ENCODE measurements at places on chromosomes 12 and 14.

- no peak for DNase-seq
Observed at GRCh38 chr12:95283371-95283770, 65.8 kb downstream of the VEZT start.

GRCh38 chr14:22489957-22490950 lies 98.8 kb downstream of the DAD1 start:
- no peak for DNase-seq

DNA sequence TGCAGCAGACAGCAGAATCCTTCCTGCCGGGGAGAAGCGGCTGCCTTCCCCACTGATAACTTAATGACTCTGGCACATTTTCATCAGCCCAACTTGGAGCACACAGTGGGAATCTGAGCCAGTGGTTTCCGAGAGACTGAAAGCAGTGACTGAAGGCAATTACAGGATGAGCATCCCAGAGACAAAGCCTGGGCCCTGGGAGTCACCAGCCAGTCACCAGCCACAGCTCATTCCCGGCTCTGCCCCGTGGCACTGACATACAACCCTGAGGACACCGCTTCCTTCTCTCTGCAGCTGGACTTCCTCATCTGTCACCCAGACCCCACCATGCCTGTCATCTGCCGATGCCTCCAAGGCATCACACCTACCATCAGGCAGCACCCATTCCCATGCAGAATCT lies 192.3 kb downstream of the DPF3 start:
- no peak for DNase-seq

DNA sequence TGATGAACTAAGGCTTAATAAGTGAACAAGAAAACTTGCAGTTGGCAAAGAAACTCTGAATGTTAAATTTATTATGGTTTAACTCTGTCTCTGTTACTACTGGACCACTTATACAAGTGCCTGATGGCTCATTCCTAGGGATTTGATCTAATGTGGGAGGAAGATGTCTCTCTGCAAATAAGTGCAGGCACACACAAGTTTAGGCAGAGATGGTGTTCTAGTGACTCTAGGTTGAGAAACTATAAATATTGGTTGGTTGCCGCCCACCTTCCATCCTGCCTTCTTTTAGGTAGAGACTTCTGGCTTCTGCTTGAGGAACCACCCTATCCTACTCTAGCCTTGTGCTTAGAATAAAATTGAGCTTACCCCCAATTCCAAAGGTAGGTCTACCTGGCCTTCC lies 256.2 kb downstream of the PAWR start:
- DNase-seq: no peak

DNA sequence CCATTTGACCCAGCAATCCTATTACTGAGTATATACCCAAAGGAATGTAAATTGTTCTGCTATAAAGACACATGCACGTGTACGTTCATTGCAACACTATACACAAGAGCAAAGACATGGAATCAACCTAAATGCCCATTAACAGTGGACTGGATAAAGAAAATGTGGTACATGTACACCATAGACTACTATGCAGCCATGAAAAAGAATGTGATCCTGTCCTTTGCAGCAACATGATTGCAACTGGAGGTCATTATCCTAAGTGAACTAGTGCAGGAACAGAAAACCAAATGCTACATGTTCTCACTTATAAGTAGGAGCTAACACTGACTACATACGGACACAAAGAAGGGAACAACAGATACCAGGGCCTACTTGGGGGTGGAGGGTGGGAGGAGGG lies 45.7 kb upstream of the VRK1 start:
- DNase-seq: no peak

DNA sequence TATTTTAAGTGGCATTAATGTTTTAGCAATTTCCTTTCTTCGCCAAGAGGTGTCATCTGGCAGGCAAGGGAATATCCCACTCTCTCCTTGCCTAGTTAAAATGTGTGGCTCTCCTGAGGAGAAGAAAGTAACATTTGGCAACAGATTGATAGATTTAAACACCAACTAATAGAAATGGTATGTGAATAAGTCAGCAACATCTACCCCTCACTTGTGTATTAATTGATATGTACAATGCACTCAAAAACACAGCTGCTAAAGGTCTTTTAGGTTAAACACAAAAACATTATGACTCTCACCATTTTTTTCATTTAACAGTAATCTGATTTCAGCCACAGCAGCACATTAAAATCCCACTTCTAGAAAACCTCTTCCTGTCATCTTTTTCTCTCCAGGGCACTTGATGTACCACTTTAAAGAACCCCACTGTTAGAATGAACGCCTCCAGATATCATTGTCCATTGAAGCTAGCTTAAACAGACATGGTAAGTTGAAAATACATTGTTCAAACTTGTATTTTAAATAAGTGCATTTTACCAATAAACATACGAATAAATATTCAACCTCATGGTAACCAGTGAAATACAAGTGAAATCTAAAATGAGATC lies 151.7 kb downstream of the RPAP3 start:
- no peak for DNase-seq

GRCh38 chr12:124493809-124494750 lies 73.3 kb downstream of the NCOR2 start:
- no peak for DNase-seq

DNA sequence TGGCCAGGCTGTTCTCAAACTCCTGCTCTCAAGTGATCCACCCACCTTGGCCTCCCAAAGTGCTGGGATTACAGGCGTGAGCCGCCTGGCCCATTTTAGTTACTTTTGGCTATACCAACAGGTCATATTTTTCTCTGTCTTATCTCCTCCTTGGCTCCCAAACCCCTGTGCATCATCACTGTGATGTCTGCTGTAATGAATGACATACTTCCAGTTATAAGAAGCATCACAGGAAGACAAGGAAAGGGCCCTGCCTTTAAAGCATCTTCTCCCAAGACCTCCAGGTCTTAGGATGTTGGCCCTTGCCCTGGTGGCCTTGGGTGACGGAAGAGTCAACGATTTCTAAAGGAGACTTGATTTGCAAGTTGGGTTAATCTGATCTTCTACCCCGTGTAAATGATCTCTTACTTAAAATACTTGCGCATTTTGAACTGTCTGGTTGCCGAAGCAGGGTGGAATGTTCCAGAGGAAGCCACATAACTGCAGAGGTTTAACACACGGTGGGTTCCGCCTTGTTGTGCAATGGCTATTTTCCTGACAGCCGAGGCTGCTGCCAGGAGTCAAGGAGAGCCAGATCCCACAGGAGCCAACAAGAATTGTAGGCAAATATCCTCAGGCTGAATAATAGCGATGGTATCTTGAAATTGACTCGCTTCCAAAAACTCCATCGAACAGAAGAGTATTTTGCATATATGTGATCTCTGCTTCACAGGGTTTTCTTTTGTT lies 55.7 kb upstream of the PLXNC1 start:
- DNase-seq: no peak

DNA sequence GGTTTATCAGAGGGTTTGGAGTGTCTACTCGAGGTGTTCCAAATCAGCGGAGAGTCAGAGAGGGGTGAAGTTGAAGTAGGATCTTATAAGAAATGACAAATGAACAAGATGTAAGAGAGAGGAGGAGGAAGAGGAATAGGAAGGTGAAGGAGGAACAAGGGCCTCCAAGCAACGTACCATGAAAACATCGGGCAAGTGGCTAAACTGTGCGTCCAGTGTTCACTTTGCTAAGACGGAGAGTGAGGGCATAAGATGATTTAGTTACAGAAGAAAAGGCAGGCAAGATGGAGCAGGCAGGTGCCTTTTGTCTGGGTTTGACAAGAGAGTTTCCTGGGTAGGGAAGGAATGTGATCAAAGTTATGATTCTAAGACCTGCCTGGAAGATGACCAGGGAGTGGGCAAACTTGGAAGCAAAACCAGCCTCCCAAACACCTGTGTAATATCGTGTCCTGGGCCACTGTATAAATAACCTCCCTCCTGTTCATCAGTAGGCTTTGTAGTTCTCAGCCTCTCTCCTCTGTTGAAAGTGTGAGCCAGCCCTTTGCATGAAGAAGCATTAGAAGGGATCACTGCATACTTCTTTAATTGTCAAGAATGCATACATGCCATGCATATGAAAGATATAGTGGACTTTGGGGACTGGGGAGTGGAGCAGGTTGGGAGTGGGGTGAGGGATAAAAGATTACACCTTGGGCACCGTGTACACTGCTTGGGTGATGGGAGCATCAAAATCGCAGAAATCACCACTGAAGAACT lies 111.4 kb downstream of the ZFP36L1 start:
- no peak for DNase-seq

DNA sequence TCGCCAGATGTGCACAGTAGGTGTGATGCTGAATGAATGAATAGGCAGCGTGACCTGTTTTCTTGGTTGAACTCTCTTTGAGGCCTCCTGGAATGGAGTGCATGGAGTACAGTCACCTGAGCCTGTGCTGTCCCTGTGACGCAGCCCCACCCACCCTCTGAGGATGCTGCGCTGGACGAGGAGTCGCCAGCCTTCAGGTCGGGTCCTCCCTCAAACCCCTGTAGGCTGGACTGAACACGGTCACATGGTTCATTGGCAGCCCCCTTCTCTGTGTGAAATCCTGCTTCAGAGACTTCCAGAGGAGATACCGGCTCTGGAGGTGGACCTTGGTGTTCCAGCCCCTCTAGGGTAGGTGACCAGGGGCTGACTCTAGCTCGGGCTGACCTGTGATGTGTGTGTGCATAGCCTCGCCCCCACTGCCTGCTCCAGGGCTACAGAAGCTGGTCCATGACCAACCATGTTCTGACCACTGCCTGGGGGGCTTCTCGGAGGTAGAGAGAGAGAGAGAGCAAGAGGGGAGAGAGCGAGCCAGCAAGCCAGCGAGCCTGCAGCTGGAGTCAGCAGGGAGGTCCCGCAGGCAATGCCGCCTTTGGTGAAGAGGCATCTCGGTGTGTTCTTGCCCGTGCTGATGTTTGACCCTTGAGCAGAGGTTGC lies 158.0 kb upstream of the RTL1 start:
- no peak for DNase-seq

DNA sequence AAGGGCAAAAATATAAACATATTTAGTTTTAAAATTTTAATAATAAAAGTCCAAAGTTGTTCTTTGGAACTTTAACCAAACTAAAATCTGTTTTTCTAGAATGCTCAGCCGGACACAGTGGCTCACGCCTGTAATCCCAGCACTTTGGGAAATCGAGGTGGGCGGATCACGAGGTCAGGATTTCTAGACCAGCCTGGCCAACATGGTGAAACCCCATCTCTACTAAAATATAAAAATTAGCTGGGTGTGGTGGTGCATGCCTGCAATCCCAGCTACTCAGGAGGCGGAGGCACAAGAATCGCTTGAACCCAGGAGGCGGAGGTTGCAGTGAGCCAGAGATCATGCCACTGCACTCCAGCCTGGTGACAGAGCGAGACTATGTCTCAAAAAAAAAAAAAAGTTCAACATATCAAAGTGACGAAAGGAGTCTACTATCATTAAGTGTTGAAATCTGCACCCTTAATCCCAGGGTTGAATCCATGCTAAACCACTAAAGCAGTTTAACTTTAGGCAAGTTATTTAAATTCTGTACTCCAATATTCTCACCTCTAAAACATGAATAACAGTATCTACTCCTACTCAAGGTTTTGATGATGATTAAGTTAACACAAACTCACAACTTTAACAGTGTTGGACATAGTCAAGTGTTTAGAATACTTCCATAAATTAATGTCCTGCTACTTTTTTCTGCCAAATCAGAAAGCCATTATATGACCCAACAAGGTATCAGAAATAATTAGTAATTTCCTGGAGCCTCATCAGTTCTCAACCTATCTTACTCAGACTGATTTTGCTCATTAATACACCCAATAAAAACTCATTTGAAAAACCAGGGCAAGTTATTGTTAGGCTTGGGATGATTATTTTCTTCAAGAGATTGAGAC lies 11.0 kb downstream of the HNRNPC start:
- no peak for DNase-seq

- DNase-seq: no peak
Observed at GRCh38 chr14:52052288-52052943, 16.4 kb downstream of the NID2 start.

DNA sequence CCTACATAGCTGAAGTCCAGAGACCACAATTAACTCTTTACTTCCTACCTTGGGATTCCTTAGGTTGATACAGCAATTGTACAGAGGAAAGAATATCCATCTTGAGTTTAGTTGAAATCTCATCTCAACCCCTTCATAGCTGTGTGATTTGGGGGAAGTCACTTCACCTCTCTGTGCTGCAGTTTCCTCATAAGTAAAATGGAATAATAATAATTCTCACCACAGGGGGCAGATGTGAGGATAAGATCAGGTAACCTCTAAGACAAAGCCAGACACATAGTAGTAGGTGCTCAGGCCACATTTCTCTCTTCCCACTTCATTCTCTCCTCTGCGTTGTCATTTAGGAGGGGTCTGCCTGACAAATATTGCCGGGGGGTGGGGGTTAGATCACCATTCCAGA lies 6.7 kb downstream of the FOXN4 start:
- DNase-seq: no peak

DNA sequence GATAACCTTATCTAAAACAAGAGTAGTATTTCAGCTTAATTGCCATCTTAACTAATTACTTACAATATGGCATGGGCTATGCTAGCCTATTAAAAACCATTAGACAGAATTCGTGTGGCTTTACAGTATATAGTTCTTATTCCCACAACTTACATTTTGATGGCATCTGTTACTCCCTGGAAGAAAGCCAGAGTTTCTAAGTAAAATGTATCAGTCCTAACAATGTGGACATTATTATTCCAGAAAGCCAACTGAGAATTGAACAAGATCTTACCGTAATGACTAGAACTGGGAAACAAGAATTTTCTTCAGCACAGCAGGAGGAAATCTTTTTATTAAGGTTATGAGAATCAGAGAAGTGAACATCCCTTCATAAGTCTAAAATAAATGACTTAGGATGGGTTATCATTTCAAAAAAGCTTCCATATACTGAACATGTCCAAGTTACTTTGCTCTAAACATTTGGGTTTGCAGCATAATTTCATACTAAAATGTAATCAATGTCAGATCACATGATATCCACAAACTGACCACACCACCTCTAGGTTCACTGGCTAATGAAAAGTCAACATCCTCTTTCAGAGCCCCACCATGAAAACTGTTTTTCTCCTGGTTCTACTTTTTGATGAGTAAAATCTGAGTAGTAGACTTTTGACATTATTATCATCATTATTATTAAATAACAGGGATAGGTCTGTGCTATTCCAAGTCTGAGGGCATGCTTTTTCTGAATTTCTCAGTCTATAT lies 179.7 kb downstream of the SSPN start:
- DNase-seq: no peak

DNA sequence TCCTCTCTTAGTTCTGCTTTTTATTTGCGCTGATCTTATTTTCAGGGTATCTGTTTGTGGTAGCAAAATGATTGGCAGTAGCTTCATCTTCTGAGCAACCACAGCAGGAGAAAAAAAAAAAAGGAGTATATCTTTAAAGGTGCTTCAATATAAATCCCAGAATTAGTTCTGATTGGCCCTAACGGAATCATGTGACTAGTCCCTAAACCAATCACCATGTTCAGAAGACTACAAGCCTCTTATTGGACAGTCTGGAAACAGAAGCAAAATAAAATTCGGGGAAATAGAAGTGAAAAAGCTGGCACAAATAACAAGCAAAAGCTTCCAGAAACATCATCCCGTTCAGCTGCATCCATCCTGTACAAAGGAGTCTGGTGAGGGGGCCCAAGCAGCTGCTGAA lies 49.9 kb upstream of the PTPRO start:
- no peak for DNase-seq

- DNase-seq: no peak
Observed at GRCh38 chr12:76726626-76727025, 37.3 kb upstream of the ZDHHC17 start.
